GM12878 (cell line): ENCODE measurements at places on chromosomes 3 and 15.

DNA sequence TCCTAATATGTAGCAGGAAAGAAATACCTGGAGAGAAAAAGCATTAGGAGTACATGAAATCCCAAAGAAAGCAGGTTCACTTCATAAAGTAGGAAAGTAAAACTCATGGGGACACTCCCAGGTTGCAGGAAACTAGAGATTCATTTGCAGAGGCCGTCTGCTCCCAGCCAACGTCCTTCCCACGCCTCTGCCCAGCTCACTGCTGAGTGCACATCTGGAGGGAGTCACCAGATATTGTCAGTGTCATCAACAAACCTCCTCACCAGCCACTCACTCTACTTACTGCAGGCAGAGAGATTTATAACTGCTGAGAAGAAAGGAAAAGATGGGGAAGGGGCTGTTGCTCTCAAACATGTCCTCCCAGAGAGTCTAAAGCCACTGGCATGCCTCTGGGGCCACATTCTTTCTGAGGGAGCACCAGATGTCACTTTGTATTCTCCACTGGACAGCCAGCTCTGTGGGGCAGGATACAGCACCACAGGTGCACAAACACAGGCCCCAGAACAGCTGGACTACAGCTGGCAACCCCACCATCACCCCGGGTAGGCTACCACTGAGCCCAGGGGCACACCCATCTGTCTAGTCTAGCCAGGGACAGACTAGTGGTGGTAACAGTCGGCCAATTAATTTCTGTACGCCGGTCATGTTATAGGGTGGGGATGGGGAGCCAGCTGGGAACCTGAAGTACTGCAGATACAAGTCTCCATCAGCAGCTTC is 64.5 kb downstream of the NPTN start:
- DNase-seq, result no peak

DNA sequence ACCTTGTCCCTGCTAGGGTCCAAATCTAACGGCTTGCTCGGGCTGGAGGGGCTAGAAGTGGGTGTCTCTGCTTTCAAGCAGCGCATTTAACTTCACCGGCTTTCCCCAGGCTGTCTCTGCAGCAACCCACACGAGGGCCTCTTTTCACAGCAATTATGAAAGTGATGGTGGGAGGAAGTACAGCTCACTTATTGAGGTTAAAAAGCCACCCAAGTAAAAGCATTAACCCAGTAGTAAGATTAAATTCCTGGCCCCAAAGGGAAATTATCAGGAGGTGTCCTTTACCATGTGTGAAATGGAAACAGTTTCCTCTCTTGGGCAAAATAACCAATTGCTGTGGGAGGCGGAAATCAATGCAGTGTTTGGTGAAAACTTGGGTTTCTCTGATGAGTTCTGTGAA is 41.1 kb downstream of the NGRN start:
- DNase-seq, result peak; percentile 36

- no peak for DNase-seq
These were observed 10.8 kb upstream of the VPS33B start for GRCh38 chr15:91032919-91033803.

DNA sequence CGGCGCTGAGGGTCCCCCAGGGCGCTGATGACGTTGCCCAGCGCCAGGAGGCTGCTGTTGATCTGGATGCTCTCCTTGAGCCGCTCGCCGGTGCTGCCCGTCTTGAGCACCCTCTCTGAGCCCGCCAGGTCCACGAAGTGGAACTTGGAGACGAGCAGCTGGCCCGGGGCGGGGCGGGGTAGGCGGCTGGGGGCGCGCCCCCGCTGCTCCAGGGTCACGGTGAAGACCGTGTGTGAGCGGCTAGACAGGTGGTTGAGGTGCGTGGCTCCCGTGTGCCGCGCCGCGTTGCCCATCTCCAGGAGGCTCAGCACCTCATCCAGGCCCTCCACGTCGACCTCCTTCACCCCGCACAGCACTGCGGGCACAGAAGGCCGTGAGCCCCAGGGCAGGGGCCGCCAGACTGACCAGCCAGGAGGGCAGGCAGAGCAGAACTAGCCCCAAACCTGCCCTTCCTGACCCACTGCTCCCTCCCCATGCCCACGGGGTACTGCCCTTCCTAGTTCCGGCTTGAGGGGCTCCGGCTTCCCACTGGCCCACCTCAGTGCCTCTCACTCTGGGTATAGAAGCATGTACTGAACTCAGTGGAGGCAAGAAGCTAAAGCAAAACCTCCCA is 6.1 kb downstream of the KIF7 start:
- no peak for DNase-seq
